ENCODE measurements at places on chromosomes 7 and 10.

DNA sequence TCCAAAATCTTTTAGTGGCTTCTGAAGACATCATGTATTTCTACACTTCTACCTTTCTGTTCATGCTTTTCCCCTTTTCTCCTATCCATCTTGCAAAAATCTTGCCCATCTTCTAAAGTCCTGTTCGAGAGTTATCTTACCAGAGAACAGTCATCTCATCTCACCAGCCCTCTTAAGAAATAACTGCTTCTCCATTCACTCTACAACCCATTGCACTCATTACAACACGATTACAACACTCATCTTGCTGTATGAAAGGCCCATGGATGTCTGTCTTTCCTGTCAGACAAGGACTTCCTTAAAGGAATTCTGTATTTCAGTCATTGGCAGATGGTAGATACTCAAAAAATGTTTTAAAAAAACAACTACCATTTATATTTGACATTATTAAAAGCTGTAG lies 30.8 kb downstream of the ZNF438 start:
- DNase-seq: no peak

DNA sequence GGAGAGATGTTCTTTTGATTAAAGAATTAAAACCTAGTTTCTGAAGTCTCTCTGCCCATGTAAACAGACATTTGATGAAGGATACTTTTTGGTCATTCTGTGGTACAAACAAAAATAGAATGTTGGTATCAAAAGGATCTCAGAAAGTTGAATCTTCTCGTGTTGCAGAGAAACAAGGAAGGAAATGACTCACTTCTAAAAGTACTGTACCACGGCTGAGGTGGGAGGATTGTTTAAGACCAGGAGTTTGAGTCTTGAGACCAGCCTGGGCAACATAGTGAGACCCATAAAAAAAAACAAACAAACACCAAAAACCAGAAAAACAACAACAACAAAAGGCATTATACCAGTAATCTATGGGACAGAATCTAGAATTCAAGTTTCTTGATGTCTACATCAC lies 69.7 kb downstream of the PRSS58 start:
- no peak for DNase-seq

GRCh38 chr10:59465088-59465487 lies 102.7 kb upstream of the FAM13C start:
- DNase-seq: no peak

- no peak for DNase-seq
These were observed 63.9 kb upstream of the GHITM start for GRCh38 chr10:84075226-84076046.

GRCh38 chr10:51876503-51876902 lies 177.1 kb upstream of the CSTF2T start:
- no peak for DNase-seq

GRCh38 chr7:778968-779451 lies 51.9 kb upstream of the PRKAR1B start:
- DNase-seq: no peak

- no peak for DNase-seq
These were observed 43.2 kb downstream of the KCNMA1 start for GRCh38 chr10:77594471-77594783.

Data from activated T-cell treated with anti-CD3 and anti-CD28 coated beads for 4 hours (primary cell).